HS-5 (cell line): ENCODE measurements at places on chromosomes 4 and X.

GRCh38 chr4:41750121-41750625 lies 1.6 kb upstream of the PHOX2B start:
- no peak for DNase-seq

GRCh38 chr4:81664079-81664478 lies 192.4 kb upstream of the RASGEF1B start:
- no peak for DNase-seq

GRCh38 chr4:128596853-128597252 lies 212.6 kb upstream of the JADE1 start:
- no peak for DNase-seq

DNA sequence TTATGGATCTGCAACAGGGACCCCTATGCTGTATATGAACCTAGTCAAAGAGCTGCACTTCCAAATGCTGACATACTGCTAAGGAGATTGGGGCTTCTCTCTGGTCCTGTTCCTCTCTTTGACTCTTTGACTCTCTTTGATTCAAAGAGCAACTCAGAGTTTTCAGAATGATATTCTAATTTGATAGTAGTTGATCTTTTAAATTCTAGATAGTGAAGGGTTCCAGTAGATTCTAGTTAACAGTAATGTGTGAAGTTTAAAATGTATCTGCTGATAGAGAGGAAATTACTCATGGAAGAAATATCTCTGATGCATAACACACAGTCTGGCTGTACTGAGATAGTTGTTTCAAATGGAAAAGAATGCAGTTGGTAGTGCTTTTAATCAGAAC lies 239.1 kb downstream of the RASL11B start:
- peak; percentile 51 for DNase-seq

DNA sequence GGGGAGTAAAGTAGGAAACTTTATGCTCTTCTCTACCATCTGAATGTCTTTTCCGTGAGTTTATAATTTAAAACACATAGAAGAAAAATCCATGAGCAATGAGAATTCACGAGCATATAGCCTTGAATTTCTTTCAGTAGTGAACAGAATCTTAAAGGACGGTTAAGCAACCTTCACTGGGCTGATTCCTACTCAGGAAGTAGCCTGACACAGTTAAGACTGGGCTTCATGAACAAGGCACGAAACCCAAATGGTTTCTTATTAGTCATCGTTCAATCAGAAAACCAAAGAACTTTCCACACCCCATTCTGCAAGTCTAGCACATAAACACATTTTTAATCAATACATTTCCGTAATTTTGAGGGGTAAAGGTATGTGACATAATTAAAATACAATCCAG lies 95.8 kb downstream of the SH3KBP1 start:
- DNase-seq, result no peak

DNA sequence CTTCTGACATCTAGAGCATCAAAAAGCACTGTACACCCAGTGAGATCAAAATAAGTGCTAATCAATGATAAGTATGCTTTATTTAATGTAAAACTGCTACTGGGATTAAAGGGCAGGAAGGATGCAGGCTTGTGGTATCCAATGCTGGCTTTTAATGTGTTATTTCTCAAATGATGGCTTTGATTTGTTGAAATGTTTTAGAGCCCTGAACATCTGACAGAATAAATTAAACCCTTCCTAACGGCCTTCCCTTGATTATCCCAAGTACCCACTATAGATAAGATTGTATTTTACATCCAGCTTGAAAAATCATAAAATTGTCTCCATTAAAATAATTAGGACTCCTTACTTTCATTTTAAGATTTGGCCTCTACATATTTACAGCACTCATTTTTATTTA lies 382.9 kb downstream of the HNRNPD start:
- no peak for DNase-seq

DNA sequence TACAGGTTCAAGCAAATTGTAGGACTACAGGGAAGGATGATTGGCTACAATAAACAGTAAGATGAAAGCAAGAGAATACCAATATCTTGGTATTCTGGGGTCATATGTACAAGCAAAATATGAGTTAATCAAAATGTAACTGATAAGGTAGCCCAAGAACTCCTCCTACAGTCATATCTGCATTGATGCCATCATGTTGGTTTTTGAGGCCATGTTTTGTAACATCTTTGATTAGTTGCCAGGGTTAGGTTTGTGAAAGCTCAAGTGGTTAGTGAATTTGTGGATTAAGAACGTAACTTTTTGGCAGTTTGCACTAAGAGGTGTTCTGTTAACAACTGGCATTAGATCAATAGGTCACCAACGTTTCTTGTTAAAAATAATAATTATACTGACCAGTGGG lies 59.6 kb downstream of the USP9X start:
- no peak for DNase-seq

DNA sequence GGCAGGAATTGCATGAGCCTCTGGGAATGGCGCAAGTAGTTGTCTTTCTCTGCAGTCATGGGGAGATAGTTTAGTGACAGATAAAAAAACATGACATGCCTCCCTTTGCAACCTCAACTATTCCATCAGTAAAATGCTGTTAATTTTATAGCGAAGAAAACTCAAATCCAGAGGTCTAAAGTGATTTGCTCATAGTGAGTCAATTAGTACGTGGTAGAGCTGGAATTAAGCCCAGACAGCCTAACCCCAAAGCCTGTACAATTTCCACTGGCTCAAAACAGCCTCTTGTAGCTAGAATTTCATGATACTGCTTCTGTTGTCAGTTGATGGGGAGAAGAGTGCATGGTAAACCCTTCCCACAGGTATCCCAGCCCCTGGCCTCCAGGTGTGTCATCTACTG lies 81.3 kb upstream of the TRPC5 start:
- DNase-seq, result peak; percentile 11

- no peak for DNase-seq
Measured at GRCh38 chr4:76689145-76689817, 208.7 kb downstream of the SOWAHB start.

GRCh38 chr4:40688446-40689095 lies 58.9 kb upstream of the RBM47 start:
- DNase-seq, result no peak

DNA sequence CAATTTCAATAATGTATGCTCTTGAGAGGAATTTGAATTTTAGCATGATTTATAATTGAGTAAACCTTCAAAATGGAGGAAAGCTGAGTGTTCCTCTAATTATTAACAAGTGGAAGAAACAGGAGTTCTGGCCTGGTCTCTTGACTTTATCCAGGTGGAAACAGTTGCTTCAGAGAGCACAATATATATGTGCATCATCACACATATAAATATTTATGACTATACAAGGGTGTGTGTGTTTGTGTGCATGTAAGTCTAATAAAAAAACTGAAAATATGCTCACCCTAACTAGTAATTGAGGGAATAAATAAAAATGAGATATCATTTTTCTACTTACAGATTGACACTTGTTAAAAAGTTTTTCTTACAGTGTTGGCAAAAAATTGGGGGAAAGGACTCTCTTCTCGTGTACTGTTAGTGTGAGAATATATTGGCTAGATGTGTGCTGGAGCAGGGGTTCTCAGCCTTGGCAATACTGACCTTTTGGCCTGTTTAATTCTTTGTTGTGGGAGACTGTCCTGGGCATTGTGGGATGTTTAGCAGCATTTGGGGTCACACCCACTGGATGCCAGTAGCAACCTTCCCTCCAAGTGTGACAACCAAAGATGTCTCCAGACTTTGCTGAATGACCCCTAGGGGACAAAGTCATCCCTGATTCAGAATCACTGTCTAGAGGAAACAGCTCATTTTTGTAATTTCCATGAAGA lies 20.8 kb upstream of the HERC5 start:
- no peak for DNase-seq

DNA sequence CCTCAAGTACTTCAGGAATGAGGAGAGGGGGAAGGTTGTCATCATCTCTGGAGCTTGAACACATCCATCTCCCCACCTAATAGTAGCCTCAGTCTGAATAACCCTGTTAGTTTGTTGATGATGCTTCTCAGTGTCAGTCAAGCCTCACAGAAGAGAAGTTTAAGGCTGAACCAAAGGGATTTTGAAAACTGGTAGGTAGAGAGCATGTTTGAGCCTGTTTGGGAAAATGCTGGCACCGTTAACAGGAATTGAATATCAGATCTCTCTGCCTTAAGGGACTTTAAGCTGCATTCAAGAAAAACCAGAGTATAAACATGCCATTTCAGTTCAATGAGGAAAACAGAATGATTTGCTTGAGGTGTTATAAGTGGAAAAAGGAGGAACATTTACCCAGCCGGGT lies 73.1 kb downstream of the MAPK10 start:
- DNase-seq, result no peak

- no peak for DNase-seq
Measured at GRCh38 chr4:170698334-170698733, 608.6 kb upstream of the AADAT start.

GRCh38 chr4:1855333-1856070 lies 454 bp downstream of the LETM1 start:
- no peak for DNase-seq

GRCh38 chr4:16125571-16126445 lies 42.0 kb upstream of the PROM1 start:
- DNase-seq, result no peak

GRCh38 chr4:37795581-37796195 lies 30.8 kb upstream of the PGM2 start:
- DNase-seq, result no peak

- no peak for DNase-seq
Measured at GRCh38 chrX:103503853-103504207, 15.5 kb downstream of the RAB40A start.

- no peak for DNase-seq
Measured at GRCh38 chr4:122003335-122003734, 51.5 kb upstream of the TRPC3 start.

- no peak for DNase-seq
Measured at GRCh38 chr4:5292101-5292500, 240.8 kb downstream of the STK32B start.

GRCh38 chr4:69830192-69830559 lies 29.8 kb downstream of the SULT1E1 start:
- DNase-seq, result no peak

GRCh38 chr4:17667653-17668201 lies 53.3 kb downstream of the MED28 start:
- no peak for DNase-seq

DNA sequence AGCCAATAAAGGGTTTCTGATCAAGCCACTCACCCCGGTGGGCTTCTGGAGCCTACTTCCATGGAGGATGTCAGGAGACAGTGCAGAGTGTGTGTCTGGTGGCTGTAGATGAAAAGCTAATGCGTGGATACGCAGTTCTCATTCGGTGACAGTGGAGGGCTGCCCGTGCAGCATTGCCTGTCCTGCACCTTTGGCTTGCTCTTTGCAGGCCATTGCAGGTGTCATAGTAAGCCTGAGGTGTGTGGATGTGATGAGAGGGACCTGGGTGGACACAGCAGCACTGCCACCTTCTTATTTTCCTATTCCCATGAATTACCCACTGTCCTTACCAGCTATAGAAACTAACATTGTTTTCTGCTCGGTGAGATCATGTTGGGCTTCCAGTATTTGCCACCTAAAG lies 101.2 kb downstream of the STK32B start:
- no peak for DNase-seq

GRCh38 chr4:70927502-70928137 lies 25.5 kb downstream of the MOB1B start:
- no peak for DNase-seq

DNA sequence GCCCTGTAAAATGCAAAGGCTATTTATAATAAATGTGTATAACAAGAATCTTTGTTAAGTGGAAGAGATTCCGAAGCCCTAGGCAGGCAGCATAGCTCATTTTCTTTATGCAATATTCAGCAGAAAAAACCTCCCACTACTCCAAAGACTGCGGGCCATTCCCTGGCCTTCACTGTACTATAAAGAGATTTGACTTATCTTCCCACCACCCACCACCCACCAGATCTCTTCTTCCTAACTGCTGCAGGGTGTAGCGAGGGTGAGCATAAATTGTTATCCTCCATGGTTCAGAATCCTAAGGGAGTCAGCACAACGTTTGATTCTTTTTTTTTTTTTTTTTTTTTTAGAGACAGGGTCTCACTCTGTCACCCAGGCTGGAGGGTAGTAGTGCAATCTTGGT lies 114.8 kb downstream of the NSUN7 start:
- no peak for DNase-seq

DNA sequence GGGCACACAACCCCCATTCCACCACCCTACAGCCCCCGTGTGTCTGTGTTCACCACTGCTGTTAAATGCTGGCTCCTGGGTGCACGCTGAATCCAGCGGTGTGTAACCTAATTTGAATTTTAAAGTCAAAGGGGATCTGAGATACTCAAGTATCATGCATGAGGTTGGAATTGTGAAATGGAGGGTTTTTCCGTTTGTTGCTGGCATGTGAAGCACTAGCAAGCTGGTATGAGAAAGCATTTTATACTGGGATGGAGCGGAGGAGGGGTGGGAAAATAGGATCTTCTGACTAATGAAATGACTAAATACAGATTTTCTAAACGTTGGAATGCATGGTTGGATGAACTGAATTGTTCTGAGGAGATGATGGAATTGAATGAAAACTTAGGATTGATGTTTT lies 36.9 kb upstream of the FAT1 start:
- peak; percentile 51 for DNase-seq

GRCh38 chr4:159757499-159757898 lies 654.6 kb downstream of the RAPGEF2 start:
- DNase-seq, result no peak

GRCh38 chr4:3873408-3874027 lies 107.3 kb downstream of the ADRA2C start:
- no peak for DNase-seq

DNA sequence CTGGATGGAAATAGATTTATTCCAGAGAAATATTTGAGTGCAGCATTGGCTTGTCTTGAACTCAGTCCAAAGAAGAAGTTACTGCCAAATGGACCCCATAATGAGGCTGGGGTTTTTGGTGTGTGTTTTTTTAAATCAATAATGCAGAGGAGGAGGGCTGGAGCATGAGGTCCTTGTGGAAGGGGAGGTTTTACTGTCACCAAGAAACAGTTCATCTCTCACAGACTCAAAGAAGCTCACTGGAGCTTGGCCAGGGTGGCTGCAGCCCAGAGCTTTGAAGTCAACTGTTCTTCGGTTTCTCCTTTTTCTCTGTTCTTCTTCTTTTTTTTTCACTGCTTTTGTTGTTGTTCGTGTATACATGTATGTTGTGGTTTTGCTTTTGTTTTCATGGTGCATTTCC lies 377.7 kb downstream of the FBXW7 start:
- DNase-seq, result no peak
